DMS79 (cell line): ENCODE measurements at places on chromosomes 3 and 15.
A peak's percentile ranks its signal among the peaks of the same experiment; 100 is the strongest.

- DNase-seq, result no peak
Observed at GRCh38 chr15:36365963-36366362, 213.5 kb upstream of the CDIN1 start.

- DNase-seq, result no peak
Observed at GRCh38 chr3:45477041-45477725, 88.8 kb downstream of the LARS2 start.

DNA sequence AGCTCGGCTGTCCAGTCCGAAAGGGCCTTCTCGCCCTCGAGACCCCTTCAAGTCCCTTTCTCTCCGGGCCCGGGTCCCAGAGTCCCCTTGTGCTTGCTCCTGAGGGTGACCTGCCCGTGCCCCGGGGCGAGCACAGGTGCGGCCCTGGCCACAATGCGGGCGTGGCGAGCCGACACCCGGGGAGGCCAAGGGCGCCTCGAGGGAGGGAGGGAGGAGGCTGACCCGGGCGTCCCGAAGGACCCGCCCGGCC lies 810 bp upstream of the MEF2A start:
- DNase-seq, result no peak

DNA sequence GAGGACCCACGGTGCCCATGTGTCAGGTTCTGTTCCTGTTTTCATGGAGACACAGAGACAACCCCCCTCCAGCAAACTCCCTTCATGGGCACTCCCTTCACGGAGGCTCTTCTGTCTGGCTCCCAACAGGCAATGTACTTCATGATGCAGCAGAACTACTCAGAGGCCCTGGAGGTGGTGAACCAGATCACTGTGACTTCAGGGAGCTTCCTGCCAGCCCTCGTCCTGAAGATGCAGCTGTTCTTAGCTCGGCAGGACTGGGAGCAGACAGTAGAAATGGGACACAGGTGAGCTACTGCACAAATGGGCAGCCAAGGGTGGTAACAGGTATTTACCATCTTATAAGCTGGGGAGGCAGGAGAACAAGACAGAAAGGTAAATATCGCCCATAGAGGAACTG lies 7.0 kb downstream of the TTC21A start:
- no peak for DNase-seq

DNA sequence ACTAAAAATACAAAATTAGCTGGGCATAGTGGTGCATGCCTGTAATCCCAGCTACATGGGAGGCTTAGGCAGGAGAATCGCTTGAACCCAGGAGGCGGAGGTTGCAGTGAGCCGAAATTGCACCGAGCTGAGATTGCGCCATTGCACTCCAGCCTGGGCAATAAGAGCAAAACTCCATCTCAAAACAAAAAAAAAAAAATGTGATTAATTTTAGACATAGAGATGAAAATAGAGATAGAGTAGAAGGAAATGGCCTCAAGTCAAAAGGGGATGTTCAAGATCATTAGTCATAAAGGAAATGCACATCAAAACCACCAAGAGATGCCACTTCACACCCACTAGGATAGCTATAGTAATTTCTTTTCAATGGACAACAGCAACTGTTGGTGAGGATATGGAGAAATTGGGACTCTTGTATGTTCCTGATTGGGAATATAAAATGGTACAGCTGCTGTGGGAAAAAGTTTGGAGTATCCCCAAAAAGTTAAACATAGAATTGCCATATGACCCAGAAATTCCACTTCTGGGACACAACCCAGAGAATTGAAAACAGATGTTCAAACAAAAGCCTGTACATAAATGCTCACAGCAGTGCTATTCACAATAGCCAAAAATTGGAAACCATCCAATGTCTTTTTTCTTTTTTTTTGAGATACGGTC lies 55.4 kb downstream of the ABHD2 start:
- peak; percentile 1 for DNase-seq

- DNase-seq, result no peak
Observed at GRCh38 chr3:61268644-61269043, 17.4 kb upstream of the FHIT start.

- no peak for DNase-seq
Observed at GRCh38 chr3:134437211-134437752, 48.5 kb downstream of the ANAPC13 start.

- no peak for DNase-seq
Observed at GRCh38 chr15:66773129-66773873, 71.3 kb downstream of the SMAD6 start.

- DNase-seq, result no peak
Observed at GRCh38 chr15:45827275-45827674, 192.4 kb downstream of the SQOR start.

DNA sequence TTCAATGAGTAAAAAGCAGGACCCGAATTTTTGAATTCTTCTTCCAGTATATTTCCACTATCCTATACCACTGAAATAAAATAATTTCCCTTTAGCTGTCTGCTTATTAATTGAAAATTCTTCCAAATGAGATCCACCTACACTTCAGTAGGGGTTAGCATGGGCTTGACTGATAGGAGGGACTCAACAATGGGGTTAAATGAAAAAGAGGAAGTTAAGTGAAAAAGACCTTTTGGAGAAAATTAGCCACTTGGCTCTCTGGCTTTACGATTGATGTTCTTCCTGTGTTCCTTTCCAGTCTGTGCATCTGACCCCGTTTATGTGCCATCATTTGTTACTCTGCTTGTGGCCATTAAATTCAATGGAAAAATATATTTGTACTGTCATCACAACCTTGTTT lies 54.0 kb upstream of the GCNT3 start:
- DNase-seq, result no peak

DNA sequence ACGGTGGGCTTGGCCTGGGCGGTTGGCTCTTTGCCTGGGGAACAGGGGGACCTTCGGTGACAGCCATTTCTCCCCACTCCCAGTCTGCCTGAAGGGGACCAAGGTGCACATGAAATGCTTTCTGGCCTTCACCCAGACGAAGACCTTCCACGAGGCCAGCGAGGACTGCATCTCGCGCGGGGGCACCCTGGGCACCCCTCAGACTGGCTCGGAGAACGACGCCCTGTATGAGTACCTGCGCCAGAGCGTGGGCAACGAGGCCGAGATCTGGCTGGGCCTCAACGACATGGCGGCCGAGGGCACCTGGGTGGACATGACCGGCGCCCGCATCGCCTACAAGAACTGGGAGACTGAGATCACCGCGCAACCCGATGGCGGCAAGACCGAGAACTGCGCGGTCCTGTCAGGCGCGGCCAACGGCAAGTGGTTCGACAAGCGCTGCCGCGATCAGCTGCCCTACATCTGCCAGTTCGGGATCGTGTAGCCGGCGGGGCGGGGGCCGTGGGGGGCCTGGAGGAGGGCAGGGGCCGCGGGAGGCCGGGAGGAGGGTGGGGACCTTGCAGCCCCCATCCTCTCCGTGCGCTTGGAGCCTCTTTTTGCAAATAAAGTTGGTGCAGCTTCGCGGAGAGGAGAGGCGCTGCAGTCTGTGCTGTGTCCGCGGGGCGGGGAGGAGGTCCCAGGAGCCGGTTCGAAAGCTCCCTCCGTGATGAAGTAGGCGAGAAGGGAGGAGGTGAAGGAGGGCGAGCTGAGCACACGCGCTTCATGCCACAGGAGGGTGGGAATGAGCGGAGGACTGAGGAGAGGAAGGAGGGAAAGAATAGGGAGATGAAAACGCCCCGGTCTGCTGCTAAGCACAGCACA lies 9.6 kb downstream of the CLEC3B start:
- DNase-seq, result no peak

GRCh38 chr3:30342318-30343060 lies 263.9 kb upstream of the TGFBR2 start:
- no peak for DNase-seq

DNA sequence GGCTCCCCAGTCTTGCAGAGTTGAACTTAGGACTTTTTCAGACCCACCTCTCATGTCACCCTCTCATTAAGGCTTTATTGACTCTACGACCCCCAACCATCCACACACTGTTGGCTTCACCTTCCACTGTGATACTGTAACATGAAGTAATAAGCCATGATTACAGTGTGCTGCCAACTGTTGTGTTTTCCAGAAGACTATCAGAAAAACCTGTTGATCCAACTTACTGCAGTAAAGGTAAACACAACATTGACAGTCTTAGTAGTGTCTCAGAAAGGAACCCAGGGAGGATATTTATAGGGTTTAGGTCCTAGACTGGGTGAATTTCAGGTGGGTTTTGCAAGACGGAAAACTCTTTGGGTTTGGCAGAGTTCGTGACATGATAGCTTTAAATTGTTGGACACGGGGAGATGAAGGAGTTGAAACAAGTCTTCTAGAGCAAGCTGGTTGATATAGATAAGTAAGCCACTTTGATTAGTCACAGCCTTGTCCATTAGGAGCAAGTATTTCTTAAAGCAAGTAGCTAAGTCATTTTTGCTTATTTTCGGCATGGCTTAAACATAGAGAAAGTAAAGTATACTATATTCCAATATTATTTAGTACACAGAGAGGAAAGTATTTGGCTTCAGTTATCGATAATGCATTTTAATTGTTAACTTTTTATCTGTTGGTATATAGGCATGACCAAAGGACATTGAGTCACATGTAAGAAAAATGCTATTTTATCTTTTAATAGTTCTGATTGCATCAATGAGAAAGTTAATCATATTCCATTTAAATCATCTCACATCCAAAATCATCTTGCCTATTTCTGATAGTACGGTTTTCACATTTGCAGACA lies 2.4 kb upstream of the COL6A5 start:
- no peak for DNase-seq

- no peak for DNase-seq
Observed at GRCh38 chr15:69161878-69162213, 1.4 kb downstream of the GLCE start.

DNA sequence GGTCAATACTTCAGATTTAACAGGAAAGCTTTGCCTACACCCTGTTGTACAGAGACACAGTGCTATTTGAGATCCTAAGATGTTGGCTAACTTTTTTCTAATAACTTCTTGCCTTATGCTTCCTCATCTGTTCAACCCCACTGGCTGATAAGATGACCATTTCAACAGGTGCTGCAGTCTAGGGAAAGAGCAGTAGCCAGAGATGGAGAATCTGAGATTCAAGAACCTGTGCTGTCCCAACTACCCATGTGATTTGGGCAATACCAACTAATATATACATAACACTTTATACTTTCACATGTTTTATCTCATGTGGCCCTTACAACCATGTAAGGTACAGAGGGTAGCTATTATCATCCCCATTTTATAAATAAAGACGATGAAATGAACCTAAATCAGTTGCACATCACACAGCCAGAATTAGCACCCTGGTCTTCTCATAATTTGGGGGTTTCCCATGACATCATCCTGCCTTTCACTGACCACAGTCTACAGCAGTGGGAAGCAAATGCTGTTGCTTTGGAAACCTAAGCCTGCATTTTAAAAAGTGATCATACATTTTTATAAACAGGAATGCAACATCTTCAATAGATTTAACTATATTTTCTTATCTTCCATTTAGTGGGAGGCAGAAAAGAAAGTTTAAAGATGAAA lies 9.7 kb downstream of the TTC23 start:
- no peak for DNase-seq

GRCh38 chr15:87672309-87673288 lies 583.9 kb downstream of the NTRK3 start:
- DNase-seq, result no peak

DNA sequence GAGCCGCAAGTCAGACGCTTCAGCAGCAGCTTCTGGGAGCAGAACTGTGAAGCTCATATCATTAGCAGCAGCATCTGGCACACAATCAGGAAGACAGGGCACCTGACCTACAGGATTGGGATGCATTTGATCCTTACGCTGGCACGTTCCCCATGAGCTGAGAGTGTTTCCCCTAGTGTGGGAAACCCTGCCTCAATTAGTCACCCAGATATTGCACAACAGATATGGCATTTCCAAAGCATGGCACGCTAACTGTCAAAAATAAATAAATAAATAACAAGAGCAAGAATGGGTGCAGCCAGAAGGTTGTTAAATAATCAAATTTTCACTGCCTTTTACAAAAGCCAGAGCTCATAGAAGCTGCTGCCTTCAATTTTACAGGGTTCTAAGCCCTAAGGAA lies 189.6 kb upstream of the THBS1 start:
- no peak for DNase-seq

DNA sequence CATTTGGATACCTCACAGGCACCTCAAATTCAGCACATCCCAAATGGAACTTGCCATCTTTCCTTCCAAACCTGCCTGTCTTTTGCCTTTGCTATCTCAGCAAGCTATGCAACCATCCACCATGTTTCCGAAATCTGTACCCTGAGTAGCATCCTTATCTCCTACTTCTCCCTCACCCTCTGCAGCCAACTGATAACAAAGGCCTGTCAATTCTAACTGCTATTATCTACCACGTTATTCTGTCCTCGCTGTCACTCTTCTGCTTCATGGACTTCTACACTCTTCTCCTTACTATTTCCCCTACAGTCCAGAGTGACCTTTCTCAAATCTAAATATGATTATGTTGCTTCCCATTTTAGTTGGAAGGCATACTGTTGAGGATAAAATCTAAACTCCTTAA lies 25.5 kb upstream of the TAFA4 start:
- no peak for DNase-seq

DNA sequence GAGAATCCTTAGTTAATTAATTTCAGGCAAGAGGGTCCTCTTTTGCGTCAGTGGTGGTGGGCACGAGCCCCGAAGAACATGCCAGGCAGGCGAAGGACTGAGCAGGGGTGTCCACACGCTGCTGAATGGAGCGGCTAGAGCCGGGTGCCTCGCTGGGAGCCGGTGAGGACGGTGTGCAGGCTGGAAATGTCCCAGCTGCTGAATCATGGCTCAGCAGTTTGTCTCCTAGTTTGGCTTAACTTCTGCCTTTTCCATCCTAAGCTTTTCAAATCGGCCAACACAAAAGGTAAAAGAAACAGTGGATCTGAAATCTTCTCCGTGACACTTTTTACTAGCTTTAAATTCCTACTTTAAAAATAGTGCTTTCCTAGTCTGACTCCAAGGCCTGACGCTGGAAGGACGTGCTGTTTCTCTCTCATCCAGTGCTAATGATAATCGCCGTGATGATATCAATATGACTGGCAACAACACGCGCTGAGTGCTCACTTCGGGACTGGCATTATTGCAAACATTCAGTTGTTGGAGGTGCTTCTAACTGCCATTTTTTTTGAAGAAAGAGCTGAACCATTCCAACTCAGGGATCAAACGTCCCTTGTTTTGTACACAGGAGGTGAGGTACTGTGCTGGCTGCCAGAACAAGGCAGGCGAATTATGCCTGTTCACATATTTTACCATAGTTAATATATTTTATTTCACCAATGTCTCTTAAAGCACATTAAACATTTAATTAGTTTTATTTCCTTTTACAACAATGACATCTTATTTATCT lies 19.8 kb downstream of the PCSK6 start:
- no peak for DNase-seq

DNA sequence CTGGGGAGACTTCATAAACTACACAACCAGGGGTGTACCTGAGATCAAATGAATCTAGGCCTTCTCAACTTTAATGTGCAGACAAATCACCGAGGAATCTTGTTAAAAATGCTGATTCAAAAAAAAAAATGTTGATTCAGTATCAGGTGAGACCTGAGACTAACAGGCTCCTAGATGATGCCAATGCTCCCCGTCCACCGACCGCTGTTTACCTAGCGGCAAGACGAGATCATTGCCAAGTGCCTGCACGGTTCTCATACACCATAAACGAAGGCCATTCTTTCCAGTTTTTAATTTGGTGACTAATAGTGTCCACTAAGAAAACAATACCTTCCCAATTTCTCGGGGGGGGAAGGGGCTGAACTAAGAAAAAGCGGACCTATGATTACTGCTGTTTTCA lies 2.5 kb upstream of the FSIP1 start:
- no peak for DNase-seq
